ENCODE measurements at places on chromosomes 2 and 18.

DNA sequence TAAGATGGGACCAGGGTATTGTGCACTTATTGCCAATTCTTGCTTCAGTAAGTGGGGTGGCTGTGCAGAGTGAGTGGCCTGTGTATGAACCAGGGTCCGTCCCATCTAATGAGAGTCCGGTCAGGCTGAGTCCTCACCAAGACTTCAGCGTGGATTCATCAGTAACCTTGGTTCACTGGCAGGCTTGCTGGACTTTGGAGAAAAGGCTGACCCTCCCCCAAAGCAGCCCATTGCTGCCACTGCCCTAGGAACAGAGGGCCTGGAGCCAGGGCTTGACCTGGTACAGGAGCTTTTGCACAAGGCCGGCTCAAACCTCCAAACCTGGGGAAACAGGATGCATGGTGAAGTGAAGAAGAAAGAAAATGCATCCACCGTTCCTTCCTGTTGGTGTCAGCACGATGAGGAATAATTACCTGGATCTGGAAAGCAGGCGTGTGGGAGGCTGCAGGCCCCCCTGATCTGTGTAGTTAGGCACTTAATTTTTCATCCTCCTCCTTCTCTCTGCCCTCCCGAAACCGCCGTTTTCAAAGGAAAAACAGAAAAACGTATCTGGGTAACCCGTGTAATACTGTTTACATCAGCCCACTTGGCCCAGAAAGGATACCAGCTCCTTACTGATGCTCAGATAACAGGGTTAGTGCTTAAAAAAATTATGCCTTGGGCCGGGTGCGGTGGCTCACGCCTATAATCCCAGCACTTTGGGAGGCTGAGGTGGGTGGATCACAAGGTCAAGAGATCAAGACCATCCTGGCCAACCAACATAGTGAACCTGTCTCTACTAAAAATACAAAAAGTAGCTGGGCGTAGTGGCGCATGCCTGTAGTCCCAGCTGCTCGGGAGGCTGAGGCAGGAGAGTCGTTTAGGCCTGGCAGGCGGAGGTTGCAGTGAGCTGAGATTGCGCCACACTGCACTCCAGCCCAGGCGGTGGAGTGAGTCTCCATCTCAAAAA, 147.7 kb downstream of the TGIF1 start:
- DNase-seq: no peak

DNA sequence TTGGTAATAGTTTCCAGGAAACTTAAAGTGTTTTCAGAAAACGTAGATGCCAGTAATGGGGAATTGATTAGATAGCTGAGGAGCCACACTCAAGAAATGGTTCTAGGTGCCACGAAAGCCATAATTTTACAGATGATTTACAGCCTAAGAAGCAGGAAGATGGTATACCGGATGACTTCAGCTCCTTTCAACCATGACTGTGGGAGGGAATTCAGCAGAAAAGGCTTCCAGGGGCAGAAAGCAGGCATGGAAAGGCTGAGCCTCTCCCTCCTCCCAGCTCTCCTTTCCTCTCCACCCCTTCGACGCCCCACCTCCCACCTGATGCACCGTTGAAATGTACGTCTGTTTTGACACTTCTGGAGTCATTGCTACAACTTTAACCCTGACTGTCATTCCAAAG, 68.6 kb upstream of the SMIM21 start:
- DNase-seq: no peak

GRCh38 chr2:221517696-221518151, 54.4 kb downstream of the EPHA4 start:
- peak; percentile 42 for DNase-seq

DNA sequence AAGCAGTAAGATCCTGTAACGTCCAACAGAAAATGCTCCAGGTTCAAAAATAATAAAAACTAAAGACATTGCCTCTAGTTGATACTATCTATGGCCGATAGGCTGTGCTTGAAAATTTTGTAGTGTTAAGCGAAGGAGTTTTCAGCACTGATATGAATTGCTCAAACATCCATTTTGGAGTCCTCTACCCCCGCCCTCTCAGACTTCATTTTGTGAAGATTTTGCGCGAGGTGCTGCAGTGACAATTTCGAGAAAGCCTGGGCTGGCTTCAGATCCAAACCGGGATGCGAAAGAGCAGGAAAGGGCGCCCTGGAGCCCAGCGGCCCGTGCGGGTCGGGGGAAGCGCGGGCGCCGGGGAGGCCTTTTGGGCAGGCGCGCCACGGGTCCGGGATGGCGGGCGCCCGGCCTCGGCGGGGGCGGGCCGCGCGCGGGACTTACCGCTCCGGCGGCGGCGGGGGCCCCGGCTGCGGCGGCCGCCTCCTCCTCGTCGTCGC, 1.8 kb downstream of the SP3 start:
- DNase-seq: peak; percentile 83

- no peak for DNase-seq
Measured at GRCh38 chr2:239557516-239557915, 156.7 kb upstream of the HDAC4 start.

GRCh38 chr2:205670292-205670691, 12.0 kb upstream of the NRP2 start:
- DNase-seq: no peak

- peak; percentile 24 for DNase-seq
Measured at GRCh38 chr2:68727683-68728375, 6.8 kb upstream of the ARHGAP25 start.

DNA sequence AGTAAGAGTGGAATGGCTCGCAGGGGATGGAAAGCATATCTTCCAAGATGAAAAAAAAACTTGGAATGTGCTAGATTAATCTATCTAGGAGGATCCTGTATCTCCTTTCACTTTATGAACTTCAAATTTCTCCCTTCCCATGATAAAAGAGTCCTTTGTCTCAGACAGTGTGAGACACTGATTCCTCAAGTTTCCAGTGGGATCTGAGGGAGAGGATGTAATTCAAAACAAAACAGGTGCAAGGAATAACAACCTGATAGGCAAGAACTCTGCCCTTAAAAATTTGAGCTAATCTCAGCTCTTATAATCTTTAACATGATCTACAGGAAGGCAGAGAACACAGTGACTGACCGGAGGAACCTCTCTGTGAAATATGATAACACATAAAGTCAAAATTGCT, 162.0 kb upstream of the ZFP36L2 start:
- DNase-seq: no peak

GRCh38 chr2:241041589-241042158, 43.3 kb downstream of the SNED1 start:
- no peak for DNase-seq

DNA sequence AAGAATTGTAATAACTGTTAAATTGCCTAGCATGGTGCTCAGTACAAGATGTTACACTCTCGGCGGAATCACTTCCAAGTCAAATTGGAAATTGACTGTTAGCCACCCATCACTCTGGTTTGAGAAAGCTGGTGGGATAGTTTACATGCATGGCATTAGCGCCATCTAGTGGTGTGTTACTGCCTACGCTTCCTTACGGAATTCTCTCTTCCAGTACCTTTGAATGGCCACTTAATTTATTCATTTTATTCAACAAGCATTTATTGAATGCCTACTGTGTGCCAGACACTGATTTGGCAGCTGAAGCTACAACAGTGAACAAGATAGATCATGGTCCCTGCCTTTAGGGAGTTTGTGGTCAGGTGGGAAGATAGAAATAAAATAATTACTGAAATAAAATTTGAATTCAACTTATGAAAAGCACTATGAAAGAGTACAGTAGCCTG, 171.2 kb downstream of the TMEM247 start:
- peak; percentile 94 for DNase-seq

- no peak for DNase-seq
Measured at GRCh38 chr18:75106746-75107145, 102.2 kb downstream of the PTGR3 start.

- DNase-seq: no peak
Measured at GRCh38 chr2:3171564-3172264, 205.9 kb downstream of the EIPR1 start.

DNA sequence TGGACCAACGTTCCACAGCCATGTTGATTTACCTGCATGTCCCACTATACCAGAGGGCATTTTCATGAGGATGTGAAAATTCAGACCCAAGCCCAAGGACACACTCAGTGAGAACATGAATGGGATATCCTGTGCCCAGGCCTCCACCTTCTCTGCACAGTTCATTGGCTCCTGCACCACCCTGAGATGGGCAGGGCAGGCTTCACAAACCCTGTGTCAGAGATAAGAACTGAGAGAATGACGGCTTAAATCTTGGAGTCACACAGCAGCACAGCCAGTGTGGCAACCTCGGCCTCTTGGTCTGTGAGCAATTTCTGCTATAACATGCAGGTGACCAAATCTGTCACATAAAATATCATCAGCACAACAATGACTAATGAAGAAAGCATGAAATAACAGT, 71.9 kb downstream of the UXS1 start:
- no peak for DNase-seq

GRCh38 chr18:11688972-11689668, at the start of gene GNAL:
TSS of gene GNAL (plus strand) at chr18:11689264. CDS start at chr18:11689564, 300 bp downstream.
- DNase-seq: peak; percentile 90

GRCh38 chr2:227674485-227674884, 7.9 kb downstream of the SCYGR5 start:
- DNase-seq: no peak

- DNase-seq: peak; percentile 89
Measured at GRCh38 chr18:26460449-26461091, 87.8 kb downstream of the KCTD1 start.

GRCh38 chr2:130729322-130730299, 741 bp downstream of the GPR148 start:
- DNase-seq: no peak

DNA sequence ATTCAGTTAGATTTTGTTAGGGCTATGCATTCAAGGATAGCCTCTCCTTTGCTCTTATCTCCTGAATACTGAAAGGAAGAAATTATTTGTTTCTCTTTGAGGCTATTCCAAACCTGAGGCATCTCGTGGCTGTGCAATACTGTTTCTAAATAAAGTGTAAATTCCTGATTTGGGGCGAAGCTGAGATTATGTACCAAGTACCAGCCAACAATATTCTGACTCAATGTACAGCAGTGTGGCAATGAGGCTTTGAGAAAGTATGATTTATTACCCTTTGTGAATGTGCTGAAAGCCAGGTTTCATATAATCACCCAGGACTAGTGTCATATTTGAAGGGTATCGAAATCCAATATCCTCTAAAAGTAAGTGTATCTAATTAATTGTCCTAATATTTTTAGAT, 113.5 kb downstream of the MEIS1 start:
- no peak for DNase-seq

GRCh38 chr2:50879457-50879856, 152.5 kb downstream of the NRXN1 start:
- DNase-seq: no peak

DNA sequence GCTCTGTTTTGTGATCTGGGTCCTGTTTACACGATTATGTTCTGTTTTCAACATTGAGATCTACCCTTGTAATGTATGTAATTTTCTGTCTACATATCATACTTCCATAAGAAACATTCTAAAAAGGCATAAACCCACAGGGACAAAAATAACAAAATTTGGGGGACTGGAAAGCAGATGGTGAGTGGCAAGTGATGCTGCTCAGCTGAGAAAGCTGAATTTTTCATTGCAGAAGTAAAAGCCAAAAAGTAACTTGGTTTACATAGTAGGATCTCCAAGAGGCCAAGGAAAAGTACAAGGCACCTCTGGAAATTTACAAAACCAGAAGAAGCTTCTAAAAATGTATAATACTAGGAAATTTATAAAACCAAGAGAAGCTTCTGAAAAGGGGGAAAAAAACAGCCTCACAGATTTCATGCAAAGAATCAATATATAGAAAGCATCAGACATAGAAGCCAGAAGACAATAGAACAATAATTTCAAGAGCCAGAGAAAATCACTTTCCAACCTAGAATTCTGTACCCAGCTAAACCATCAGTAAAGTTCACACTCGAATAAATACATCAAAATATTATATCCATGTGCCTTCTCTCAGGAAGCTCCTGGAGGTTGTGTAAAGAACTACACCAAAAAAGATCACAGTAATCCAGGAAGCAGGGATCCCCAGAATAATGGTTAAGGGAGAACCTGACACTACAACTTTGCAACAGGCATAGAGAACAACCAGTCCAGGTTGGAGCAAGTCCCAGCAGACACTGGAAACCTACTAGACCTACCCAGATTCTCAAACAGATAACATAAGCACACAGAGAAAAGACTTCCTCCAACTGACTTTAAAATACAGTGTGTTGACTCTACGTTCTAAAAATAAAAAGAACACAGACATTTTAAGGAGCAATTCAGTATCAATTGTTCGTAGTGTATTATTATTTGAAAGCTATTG, 401.7 kb upstream of the HS6ST1 start:
- DNase-seq: no peak

DNA sequence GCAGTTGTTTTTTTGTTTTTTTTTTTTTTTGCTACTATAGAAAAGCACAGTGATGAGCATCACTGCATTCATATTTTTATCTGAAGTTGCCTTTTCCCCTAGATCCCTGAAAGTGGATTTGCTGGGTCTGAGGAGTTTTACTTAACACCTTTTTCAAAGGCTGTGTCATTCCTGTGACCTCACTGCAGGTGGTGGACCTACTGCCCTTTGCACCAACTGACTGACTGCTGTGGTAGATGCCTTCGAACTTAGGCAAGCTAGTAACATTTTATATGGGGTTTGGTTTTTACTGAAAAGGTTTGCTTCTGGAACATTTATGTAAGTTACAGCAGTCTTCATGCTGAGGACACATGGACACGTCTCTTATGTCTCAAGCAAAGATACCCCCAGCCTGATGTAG, 36.2 kb downstream of the SPTBN1 start:
- no peak for DNase-seq
